ENCODE measurements at places on chromosomes 2 and 18. TPM values are rescaled to one million over a fixed set of nuclear protein-coding genes. Genes with fewer than 3 reads are reported as not detected.

The CIDEA gene
- not detected for total RNA-seq

The ELOA2 gene
- not detected for total RNA-seq

The ANAPC1 gene
- total RNA-seq, result 38.5 TPM

The MDH1B gene
- total RNA-seq, result 1.7 TPM

The MDH1 gene
- total RNA-seq, result 265 TPM

The C1GALT1C1L gene
- 2.2 TPM for total RNA-seq

The L3MBTL4 gene
- not detected for total RNA-seq

The CPLX4 gene
- not detected for total RNA-seq

The CNGA3 gene
- not detected for total RNA-seq

The IL1R1 gene
- total RNA-seq, result 34.5 TPM

The CAVIN2 gene
- total RNA-seq, result 11.9 TPM

The PPP1R1C gene
- 2.0 TPM for total RNA-seq

The SERPINB10 gene
- 0.22 TPM for total RNA-seq

The CBLN2 gene
- 0.06 TPM for total RNA-seq

The SPP2 gene
- not detected for total RNA-seq

The MERTK gene
- 2.1 TPM for total RNA-seq

The CCDC85A gene
- total RNA-seq, result 0.11 TPM

The REG3G gene
- not detected for total RNA-seq

The CMPK2 gene
- 1.00 TPM for total RNA-seq

The RAB31 gene
- total RNA-seq, result 32.2 TPM

Measured in A549 treated with DMSO at 1 μM for 4 hours (cell line).